GM23248 (cell line): ENCODE measurements at places on chromosomes 1 and 21. TPM values are rescaled to one million over a fixed set of nuclear protein-coding genes. Genes with fewer than 3 reads are reported as not detected.

DNA sequence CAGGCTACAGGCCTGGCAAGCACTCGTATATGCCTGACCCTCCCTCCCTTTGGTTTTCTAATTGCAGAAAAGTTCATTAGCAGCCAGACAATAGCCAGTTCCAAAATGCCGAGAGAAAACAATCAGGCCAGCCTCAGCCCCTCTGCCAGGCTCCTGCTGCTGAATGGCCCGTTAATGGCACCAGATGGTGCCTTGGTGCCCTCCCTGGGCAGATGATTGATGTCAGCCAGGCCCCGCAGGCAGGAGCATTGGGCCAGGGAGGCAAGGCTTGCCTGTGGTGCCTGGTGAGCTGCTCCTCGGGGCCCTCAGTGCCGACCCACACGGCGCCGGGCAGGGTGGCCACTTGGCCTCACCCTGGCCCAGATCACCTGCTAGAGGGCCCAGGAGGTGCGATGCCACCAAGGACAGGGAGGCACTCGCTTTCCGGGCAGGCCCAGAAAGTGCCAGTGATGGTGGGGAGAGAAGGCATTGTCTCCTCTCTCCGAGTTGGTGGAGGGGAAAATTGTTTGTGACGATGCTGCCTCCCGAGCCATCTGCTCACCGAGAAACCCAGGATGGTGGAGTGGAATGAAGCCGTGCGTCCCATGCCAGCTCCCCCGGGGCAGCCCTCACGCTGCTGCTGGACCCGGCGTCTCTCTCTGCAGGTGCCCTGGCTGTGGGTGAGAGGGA is 28.1 kb downstream of the QSOX1 start:
- no peak overlapping the region for H3K4me3 ChIP-seq
- no peak overlapping the region for H3K27ac ChIP-seq
- H3K27me3 ChIP-seq: no peaks in the 10 kb centered on the region
- peaks cover 11% of the 10 kb centered on the region; the same call in 1 of the 2 replicates for H3K36me3 ChIP-seq

The SEMA6C gene
- 1.4 and 3.8 TPM in 2 replicates for total RNA-seq

- no peak overlapping the region for H3K27ac ChIP-seq
- no peak overlapping the region for H3K4me3 ChIP-seq
- H3K36me3 ChIP-seq: no peaks in the 10 kb centered on the region
- H3K4me1 ChIP-seq: no peaks in the 10 kb centered on the region
- no peak for DNase-seq
- H3K27me3 ChIP-seq: no peaks in the 10 kb centered on the region; the same call in 1 of the 2 replicates
These were observed 51.5 kb upstream of the EDARADD start for GRCh38 chr1:236342403-236343245.

GRCh38 chr1:64172458-64172983 is 30.9 kb upstream of the UBE2U start:
- no peaks in the 10 kb centered on the region for H3K36me3 ChIP-seq
- H3K27me3 ChIP-seq: no peaks in the 10 kb centered on the region
- H3K27ac ChIP-seq: peak overlapping the region; percentile 54
- H3K4me1 ChIP-seq: peaks cover 25% of the 10 kb centered on the region

GRCh38 chr1:37085393-37085792 is 51.1 kb upstream of the GRIK3 start:
- H3K4me1 ChIP-seq: no peaks in the 10 kb centered on the region
- no peaks in the 10 kb centered on the region for H3K27me3 ChIP-seq
- DNase-seq: no peak
- no peak overlapping the region for H3K4me3 ChIP-seq
- H3K36me3 ChIP-seq: no peaks in the 10 kb centered on the region

DNA sequence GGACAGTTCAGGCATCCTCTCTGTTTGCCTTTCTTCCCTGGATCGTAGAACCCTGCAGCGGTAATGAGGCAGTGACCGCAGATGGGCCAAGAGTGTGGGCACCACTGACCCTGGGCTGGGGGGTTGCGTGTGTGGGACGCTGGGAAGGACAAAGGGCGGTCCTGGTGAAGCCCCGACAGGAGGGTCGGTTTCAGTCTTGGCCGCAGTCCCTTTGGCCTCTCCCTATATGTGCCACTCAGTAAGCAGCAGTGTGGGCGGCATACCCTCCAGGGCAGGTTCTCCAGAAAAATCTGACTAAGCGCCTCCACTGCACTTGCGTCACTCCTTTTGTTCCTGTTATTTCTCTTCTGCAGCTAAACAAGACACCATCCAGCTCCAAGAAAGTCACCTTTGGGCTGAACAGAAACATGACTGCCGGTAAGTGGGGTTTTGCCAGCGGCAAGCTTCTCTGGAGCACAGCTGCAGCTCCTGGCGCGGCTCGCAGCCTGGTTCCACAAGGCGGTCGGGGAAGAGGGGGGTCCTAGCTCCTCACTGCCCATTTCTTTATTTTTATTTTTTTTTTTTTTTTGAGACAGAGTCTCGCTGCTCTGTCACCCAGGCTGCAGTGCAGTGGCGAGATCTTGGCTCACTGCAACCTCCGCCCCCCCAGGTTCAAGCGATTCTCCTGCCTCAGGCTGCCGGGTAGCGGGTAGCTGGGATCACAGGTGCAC is 27.7 kb upstream of the PDXK start:
- no peak overlapping the region for H3K4me3 ChIP-seq
- H3K4me1 ChIP-seq: no peaks in the 10 kb centered on the region

DNA sequence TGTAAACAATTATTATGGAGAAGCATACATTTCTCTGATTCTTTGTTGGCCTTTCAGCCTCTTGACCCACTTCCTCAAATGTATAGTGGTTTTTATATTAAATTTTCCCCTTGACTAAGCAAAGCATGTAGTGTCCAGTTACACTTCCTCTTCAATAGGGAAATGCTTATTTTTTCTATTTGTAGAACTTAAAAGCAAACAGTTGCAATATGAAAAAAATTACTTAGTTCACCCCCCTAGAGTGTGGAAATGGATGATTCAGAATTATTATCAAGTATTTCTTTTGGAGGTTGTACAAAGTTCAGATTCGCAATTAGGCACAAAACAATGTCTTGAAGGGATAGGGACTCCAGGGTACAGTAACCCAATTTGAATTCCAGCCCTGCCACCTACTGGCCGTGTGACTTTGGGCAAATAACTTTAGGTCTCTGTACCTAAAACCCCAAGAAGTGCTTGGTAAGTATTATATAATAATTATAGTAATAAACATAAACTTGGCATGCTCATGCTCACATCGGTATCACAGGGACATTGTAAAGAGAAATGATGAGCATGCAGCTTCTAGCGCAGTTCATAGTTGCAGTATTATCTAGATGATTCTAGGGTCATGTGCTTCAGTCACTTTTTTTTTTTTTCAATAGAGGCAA is 28.6 kb upstream of the IFNGR2 start:
- no peaks in the 10 kb centered on the region for H3K27me3 ChIP-seq
- H3K4me1 ChIP-seq: peaks cover 22% of the 10 kb centered on the region
- H3K4me3 ChIP-seq: no peak overlapping the region
- peak; percentile 58 for DNase-seq

DNA sequence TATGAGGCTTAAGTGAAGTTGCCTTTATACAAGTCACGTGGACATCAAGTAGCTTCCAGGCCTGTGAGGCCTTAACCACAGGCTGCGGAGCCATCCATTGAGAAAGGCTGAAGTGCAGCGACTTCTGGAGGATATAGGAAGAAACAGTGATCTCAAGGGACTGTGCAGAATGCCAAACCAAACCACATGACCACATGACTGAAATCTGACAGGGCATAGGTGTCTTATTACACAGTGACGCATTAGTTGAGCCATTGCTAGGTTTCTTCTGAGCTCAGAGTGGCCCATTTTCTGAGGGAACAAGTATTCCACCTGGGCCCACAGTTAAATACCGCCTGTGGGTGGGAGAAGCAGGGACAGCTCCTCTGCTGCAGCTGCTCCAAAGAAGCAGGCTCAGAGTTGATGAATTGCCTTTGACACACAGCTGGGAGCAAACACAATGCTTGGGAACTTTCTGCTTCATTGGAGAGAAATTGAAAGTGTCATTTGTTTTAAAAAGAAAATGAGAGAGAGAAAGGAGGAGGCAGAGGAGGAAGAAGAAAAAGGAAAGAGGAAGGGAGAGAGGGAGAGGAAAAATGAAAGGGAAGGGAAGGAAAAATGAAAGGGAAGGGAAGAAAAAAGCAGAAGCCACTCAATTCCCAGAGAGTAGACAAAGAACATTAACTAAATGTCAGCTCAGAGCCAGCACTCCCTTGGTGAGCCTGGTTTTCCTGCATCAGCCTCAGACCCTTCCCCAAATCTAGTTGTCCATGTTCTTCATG is 94.4 kb downstream of the COLGALT2 start:
- no peak overlapping the region for H3K4me3 ChIP-seq
- no peaks in the 10 kb centered on the region for H3K4me1 ChIP-seq
- no peak overlapping the region for H3K27ac ChIP-seq
- DNase-seq: peak; percentile 67
- H3K27me3 ChIP-seq: no peaks in the 10 kb centered on the region

DNA sequence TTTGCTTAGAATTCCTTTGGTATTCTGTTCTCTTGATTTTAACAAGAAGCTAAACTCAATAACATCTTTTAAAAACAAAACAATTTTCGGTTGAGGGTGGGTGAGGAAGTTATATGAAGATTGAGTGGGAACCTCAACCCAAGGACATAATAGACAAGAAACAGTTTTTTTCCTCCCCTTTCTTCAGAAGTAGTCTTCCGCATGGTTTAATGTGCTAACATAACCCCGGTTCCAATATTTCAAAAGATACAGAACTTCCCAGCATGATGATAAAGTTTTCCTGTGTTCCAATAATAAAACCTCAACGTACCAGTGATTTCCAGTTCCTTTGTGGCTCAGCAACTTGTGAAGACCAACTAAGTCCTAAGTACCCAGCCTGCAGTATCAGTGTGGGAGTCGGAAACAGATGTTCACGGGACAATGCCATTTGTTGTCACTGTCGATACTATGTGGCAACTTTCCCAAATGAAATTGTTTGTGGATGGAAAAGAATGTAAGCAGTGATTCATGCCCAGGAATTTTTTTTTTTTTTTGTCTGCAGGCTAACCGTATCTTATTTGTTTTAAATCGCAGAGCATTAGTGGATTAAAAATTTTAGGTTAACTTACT is 48.5 kb downstream of the NR5A2 start:
- H3K27me3 ChIP-seq: peaks cover 6% of the 10 kb centered on the region; the same call in 1 of the 2 replicates
- peak overlapping the region; percentile 66 for H3K4me3 ChIP-seq
- DNase-seq: peak; percentile 84
- H3K27ac ChIP-seq: no peak overlapping the region
- H3K4me1 ChIP-seq: peaks cover 17% of the 10 kb centered on the region

- DNase-seq: no peak
- no peaks in the 10 kb centered on the region for H3K27me3 ChIP-seq
- peaks cover 27% of the 10 kb centered on the region for H3K36me3 ChIP-seq
- no peak overlapping the region for H3K27ac ChIP-seq
- no peak overlapping the region for H3K4me3 ChIP-seq
- H3K4me1 ChIP-seq: peaks cover 7% of the 10 kb centered on the region; the same call in 1 of the 2 replicates
These were observed 97.4 kb upstream of the HP1BP3 start for GRCh38 chr1:20884513-20884912.

The TTC22 gene
- not detected in 2 replicates for total RNA-seq

DNA sequence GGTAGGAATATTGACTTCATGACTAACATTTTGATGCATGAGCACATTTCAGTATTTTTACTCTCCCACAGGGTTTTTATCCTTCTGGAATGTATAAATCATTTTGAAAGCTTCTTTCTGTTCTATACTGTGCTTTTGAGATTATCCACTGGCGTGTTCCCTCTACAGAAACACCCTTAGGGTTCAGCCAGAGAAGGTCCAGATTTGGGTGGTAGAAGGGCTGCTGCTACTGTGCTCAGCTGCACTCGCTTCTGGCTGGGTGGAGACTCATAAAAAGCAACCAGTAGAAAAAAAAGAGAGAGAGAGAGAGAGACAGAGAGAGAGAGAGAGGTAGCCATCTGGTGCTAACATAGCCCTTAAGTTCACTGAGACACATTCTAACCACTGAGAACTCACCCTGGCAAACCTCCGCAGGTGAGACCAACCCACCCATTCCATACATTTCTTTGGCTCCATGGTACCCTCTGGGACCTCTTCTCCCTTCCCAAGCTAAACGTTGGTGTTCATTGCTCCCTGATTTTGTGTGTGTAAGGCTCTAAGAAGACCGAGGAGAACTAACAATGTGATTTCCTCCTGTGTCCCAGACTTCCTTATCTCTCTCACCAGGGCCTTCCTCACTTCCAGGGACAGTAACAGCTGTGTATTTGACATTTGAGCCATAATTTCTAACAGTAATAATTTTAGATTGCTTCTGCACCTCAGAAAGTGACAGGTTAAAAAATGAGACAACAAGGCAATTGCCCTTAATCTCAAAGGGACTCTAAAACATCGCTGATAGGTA is 7.2 kb downstream of the APCS start:
- peak; percentile 5 for DNase-seq
- H3K4me3 ChIP-seq: no peak overlapping the region
- no peaks in the 10 kb centered on the region for H3K36me3 ChIP-seq
- H3K4me1 ChIP-seq: peaks cover 21% of the 10 kb centered on the region
- H3K27ac ChIP-seq: no peak overlapping the region

DNA sequence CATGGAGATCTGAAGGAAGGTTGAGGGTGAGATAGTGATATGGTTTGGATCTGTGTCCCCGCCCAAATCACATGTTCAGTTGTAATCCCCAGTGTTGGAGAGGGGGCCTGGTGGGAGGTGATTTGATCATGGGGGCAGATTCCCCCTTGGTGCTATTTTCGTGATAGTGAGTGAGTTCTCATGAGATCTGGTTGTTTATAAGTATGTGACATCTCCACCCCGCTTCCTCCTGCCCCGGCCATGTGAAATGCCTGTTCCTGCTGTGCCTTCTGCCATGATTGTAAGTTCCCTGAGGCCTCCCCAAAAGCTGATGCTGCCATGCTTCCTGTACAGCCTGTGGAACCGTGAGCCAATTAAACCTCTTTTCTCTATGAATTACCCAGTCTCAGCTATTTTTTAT is 451.9 kb upstream of the VAMP3 start:
- no peak overlapping the region for H3K4me3 ChIP-seq
- no peaks in the 10 kb centered on the region for H3K36me3 ChIP-seq
- no peak for DNase-seq
- no peak overlapping the region for H3K27ac ChIP-seq
- H3K4me1 ChIP-seq: 0 out of 2 replicates have a peak, but pooled peaks cover 6% of the 10 kb centered on the region

GRCh38 chr1:226596531-226597165 is 48.1 kb downstream of the STUM start:
- H3K4me3 ChIP-seq: no peak overlapping the region
- no peaks in the 10 kb centered on the region for H3K36me3 ChIP-seq
- no peaks in the 10 kb centered on the region for H3K4me1 ChIP-seq
- H3K27ac ChIP-seq: no peak overlapping the region
- peaks cover 14% of the 10 kb centered on the region for H3K27me3 ChIP-seq

GRCh38 chr1:109112652-109113285 is 1.1 kb upstream of the ELAPOR1 start:
- H3K4me3 ChIP-seq: peak overlapping the region; percentile 62
- no peaks in the 10 kb centered on the region for H3K27me3 ChIP-seq
- DNase-seq: peak; percentile 93
- H3K36me3 ChIP-seq: no peaks in the 10 kb centered on the region
- peaks cover 4% of the 10 kb centered on the region; the same call in 1 of the 2 replicates for H3K4me1 ChIP-seq

The GSTM1 gene
- total RNA-seq: not detected in 2 replicates

- H3K27ac ChIP-seq: peak overlapping the region; percentile 17
- peaks cover 37% of the 10 kb centered on the region for H3K4me1 ChIP-seq
- peak; percentile 56 for DNase-seq
- H3K27me3 ChIP-seq: no peaks in the 10 kb centered on the region
These were observed 444.2 kb downstream of the SETD4 start for GRCh38 chr21:35616090-35616489.

The SAMD13 gene
- total RNA-seq: 0.51 and 0.65 TPM in 2 replicates

- H3K36me3 ChIP-seq: no peaks in the 10 kb centered on the region
- DNase-seq: peak; percentile 61
- H3K4me3 ChIP-seq: peak overlapping the region; percentile 84
These were observed 5.5 kb downstream of the EFNA3 start for GRCh38 chr1:155083865-155084721.

- H3K27ac ChIP-seq: no peak overlapping the region
- no peak for DNase-seq
- H3K4me1 ChIP-seq: no peaks in the 10 kb centered on the region
- H3K4me3 ChIP-seq: no peak overlapping the region
- H3K36me3 ChIP-seq: no peaks in the 10 kb centered on the region
These were observed 83.5 kb upstream of the CDC42BPA start for GRCh38 chr1:227401562-227402342.
